ENCODE measurements at places on chromosomes 7 and 10.
A peak's percentile ranks its signal among the peaks of the same experiment; 100 is the strongest.

- DNase-seq = no peak
These were observed 68.9 kb downstream of the PFKFB3 start for GRCh38 chr10:6271663-6272062.

DNA sequence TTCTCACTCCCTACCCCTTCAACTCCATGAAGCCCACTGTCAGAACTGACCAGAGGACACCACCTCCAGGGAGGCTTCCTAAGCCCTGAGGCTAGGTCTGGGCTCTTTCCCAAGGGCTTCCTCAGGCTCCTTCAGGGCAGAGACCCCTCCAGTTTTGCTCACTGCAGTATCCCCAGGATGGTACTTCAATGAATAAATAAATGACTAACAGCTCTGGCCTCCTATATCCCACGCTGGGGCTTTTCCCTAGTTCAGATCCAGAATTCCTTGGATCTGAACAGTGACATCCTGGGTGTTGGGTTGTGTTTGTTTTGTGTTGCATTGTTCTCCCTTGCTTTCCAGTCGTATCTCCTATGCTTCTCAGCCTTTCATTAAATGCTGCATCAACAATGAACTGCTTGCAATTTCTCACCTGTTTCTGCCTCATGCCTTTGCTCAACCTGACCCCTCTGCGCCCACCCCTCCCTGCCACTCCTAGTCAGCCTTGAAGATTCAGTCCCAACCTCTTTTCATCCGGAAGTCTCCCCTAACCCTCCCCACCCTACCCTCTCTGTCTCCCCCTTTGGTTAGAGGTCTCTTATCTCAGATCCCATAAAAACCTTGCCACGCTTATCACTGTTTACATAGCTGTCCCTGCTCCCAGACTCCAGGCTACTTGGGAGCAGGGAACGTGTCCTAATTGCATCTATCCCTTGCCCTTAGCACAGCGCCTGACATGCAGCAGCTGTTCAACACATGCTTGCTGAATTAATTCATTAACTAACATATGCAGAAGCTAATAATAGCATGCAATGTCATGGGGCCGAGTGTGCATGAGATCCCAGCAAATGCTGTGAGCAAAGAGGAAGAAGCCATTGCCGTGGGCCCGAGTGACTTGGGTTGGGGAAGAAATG lies 41.7 kb downstream of the PPP1R3C start:
- DNase-seq = no peak

DNA sequence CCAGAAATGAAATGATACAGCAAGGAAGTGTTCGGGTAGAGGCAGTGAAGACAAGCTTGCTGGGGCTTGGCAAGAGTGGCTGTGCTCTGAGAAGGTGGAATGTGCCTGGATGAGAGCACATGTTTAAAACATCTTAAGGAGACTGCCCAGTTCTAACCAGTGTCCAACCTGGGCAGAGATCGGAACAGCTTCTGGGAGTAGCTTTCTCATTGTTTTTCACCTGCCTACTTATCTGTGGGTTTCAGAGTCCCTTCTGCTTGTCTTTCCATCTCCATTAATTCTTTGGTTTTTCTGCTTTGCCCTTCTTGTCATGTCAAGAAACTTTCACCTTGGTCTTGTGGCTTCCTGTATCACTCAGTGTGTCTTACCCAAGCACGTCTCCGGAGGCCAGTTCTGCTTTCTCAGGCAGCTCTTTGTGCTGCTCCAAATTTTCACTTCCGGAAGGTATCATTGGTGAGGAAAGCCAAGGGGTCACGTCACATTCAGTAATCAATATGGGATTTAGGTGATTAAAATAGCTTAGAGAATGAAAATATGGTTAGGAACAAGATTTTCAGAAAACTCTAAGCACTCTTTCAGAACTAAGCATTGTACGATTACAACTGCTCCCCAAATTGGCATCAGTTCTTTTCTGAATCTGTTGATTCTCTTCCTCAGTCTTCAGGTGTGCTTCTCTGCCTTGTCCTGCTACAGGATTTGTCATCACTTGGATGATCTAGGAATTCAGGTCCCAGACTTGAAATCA lies 5.5 kb upstream of the LAMB4 start:
- no peak for DNase-seq

- no peak for DNase-seq
These were observed 178.4 kb downstream of the SH3PXD2A start for GRCh38 chr10:103676851-103677417.

- DNase-seq = peak; percentile 72
These were observed 194.0 kb downstream of the TAX1BP1 start for GRCh38 chr7:27933671-27934565.

GRCh38 chr10:31584098-31584631 lies 265.1 kb downstream of the ZEB1 start:
- no peak for DNase-seq

DNA sequence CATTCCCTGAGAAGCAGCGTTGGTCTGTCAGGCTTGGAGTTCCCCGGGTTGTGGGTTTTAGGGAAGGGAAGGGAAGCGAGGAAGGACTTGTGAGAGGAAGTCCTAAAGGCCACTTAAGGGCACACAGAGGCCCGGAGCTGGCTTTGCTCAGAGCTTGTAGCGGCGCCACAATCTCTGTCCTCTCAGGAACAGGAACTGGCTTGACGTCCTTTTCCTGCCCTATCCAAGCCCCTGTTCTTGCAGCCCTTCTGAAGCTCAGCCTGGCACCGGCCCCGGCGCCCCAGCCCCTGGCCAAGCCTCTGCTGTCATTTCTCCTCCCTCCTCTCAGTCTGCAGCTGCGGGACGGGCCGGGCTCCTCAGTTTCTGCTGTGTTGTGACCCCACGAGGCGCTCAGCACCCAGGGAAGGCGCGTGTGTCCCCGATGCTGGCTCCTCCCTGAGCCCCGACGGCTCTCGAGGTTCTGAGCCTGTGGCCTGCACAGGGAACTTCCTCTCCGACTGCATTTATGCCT lies at the start of gene GIMAP8:
Gene GIMAP8 (plus strand): TSS at position 140 of the 511 bp plus-strand sequence. CDS start 16,069 bp downstream, outside the sequence.
- DNase-seq = no peak

DNA sequence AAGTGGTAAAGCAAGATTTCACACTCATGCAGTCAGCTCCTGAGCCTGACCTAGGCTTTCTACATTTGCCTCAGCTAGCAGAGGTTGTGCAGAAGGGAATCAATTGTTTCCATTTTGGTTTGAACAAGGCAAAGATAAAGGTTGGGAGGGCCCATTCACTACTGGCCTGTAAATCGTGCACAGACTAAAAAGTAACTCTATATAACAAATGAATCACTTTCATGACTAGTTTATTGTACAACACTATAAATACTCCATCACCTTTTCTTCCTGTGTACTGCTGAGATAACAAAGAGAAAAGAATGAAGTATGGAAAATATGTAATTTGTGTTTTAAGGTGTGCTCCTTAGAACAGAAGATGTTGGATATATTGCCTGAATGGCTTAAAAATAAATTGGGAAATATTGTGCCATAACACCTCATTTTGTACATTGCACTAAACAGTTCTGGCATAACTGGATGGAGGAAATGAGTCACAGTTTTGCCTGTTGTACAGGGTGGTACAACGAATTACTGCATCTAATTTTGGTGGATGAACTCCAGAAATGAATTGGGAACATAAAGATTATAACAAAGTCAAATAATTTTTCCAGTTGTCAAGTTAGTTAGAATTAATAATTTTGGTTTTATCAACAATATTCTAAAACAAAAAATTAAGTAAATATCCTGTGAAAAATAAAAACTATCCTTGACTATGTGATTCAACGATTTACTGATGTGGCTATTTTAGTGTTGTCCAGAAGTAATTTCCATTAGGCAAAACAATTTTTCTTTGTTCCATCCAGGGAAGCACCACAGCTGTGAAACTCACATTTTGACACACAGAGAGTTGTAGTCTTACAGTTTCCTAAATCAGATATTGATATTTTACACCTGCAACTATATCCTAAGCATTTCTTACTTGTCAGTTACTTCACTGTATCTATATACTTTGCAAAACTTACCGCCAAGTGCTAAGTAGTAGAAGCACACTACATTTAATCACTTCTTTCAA lies 18.0 kb downstream of the SEMA3C start:
- no peak for DNase-seq

DNA sequence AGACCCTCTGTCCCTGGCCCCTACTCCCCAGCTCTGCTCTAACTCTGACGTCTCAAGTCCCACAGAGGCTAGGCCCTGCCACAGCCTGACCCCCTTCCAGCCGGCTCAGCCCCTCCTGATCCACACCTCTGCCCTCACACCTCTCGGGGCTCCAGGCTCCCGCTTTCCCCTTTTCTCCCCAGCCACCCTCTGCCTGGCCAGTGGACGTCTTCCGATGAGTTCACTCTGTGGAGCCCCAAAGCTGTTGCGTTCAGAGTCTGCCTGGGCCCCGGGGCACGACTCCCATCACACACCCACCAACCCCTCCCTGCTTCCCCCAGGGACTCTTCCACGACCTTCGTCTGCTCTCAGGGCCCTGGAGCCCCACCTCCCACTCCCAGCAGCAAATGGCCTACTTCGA lies 18.4 kb upstream of the TBRG4 start:
- no peak for DNase-seq

DNA sequence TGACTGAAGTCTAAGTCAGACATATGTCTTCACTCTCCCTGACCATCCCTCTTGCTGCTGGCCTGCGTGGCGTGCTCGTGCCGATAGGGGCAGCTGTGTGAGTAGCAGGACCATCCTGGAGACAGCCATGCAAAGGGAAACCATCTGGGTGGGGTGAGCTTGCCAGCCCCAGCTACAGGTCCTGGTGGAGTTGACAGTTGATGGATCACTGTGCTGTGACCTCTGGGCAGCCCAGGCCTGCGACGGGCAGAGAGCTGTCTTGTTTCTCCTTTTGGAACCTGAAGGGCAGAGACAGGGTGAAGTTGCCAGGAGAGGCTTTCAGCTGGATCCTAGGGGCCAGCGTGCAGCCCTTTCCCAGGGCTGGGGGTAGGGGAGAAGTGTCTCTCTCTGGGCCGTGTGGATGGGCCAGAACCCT lies 44.7 kb downstream of the GRK5 start:
- DNase-seq = no peak

GRCh38 chr7:155648752-155649339 lies 4.4 kb downstream of the RBM33 start:
- no peak for DNase-seq

- no peak for DNase-seq
These were observed 16.3 kb upstream of the DKK1 start for GRCh38 chr10:52297747-52298146.

GRCh38 chr10:75826846-75827245 lies 395.4 kb downstream of the LRMDA start:
- DNase-seq = no peak

DNA sequence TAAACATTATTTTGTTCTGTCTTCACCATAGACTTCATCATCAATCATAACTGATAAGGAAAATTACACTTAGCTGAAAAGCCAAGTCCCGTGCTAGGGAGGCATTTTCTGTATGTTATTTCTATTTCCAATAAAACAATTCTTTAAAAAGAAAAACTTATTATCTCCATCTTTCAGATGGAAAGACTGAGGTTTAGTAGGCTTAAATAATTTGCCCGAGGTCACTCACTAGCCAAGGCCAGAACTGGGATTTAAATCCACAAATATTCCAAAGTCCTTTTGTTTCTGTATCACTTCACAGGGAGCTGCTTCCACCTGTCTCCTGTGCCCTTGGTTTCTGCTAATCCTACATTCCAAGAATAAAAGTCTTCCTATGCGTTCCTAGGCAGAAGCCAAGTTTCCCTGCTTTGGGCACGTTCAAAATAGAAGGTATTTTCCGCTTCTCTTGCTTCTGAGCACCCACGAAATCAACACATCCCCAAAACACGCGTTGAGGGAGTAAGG lies 732 bp downstream of the CPVL start:
- DNase-seq = no peak
